ENCODE measurements at places on chromosomes 5 and 9. TPM values are rescaled to one million over a fixed set of nuclear protein-coding genes. Genes with fewer than 3 reads are reported as not detected.

DNA sequence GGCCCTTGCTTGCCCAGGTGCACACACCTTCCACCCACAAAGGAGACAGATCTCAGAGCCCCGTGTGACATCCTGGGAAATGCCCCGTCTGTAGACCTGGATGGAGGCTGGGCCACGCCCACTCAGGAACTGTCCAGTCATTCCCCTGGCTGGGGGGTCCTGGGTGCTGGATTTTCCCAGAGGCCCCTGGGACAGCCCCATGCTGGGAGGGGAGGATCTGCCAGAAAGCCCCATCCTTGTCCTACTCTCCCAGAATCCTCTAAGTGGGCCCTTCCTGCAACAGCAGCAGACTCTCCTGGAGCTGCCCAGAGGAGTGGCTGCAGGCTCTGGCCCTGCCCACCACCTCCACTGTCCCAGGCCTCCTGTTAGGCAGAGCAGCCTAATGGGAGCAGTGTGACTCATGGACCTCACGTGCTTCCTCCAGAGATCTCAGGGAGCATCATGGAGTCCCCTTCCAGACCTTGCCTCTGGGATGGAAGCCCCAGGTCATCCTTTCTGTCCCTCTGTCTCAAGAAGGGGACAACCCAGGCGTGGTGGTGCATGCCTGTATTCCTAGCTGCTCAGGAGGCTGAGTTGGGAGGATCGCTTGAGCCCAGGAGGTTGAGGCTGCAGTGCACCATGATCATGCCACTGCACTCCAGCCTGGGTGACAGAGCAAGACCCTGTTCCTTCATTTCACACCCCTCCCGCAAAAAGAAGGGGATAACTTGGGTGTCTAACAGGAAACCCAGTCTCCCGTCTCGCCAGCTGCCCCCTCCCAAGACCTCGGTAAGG is 51.7 kb downstream of the JADE2 start:
- no peak for DNase-seq

DNA sequence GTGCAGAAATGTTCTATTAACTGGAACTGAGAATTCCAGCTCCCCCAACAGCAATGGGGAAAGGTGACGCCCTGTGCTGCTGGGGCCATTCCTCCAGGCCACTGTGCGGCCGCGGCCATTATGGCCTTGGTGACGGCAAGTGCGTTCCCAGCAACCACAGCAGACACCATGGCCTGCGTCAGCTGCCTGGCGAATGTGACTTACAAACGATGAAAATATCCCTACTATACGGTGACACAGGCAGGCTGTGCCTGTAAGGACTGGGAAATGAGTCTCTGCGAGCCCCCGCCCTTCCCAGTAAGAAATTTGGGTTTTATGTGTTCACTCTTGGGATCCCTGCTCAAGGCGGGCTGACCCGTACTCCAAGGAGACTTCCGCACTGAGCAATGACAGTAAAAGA is 20.6 kb downstream of the CLPTM1L start:
- no peak for DNase-seq

GRCh38 chr9:27367921-27368315 is 71.0 kb upstream of the EQTN start:
- no peak for DNase-seq

GRCh38 chr5:138241688-138242571 is 28.8 kb upstream of the CDC23 start:
- DNase-seq: no peak

DNA sequence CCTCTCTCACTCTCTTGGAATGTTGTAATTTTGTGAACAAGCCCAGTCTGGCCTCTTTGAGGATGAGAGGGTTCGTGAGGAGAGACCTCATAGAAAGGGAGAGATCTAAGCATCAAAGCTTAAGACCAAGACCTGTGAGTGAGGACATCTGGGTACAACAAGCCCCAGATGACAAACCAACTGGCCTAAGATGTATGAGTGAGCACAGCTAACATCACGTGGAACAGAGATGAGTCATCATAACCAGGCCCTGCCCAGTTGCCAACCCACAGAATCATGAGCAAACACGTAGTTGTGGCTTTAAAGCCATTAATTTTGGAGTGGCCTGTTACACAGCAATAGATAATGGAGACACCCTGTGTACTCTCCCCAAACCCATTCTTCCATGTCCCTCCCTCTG is 439.1 kb upstream of the KIF2A start:
- DNase-seq: no peak

- DNase-seq: no peak
These were observed 25.0 kb downstream of the BHMT start for GRCh38 chr5:79136618-79137017.

GRCh38 chr9:113628621-113629020 is 165.1 kb downstream of the RGS3 start:
- no peak for DNase-seq

GRCh38 chr5:177959315-177959714 is 36.7 kb downstream of the PROP1 start:
- no peak for DNase-seq

DNA sequence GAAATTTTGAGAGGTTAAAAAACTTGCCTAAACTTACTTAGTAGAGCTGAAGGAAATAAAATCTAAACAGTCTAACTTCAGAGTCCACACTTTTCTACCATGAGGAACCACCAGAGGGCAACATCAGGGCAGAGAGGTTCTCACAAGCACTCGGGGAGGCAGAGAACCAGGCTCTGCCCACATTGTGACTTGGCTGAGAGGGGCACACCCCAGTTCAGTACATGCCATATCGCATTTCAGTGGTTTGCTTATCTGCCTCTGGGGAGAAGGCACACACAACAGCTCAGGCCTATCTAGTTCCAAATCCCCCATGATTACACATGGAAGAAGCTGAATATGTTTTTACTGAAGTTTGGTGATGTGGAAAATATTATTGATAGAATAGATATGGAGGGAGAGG is 49.2 kb downstream of the EQTN start:
- DNase-seq: peak; percentile 46

- DNase-seq: no peak
These were observed 67.9 kb upstream of the SARDH start for GRCh38 chr9:133805876-133806622.

DNA sequence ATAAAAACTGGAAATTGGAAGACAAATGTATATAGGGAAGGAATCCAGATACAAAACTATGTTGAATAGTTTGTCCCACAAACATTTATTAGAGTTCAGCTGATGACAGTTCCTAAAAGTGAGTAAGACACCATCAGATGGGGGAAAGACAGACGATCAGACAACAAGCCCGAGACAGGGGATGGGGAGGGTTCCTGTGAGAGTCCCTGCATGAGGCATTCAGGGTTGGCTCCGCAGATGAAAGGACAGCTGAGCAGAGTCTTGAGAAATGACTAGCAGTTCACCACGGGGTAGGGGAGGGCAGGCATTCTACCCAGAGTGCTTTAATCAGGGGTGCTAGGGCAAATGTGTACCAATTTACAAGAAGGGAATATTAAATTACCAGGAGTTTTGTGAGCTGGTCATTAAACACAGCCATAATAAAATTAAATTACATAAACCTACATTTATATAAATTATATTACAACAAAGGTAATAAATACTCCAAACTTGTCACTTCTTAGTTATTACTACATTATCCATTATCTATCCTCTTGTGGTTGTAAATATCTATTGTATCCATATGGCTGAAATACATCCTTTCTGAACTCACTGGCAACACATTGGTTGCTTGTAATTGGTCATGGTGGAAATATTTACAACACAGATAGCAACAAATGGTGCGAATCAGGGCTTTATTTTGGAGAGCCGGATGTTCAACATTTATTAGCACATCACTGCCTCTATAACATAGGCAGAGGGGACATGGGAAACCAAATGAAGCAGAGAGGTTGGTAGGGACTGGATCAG is 27.8 kb downstream of the TNFSF15 start:
- DNase-seq: no peak

- DNase-seq: no peak
These were observed 1471.7 kb upstream of the C9orf72 start for GRCh38 chr9:29044959-29045358.

DNA sequence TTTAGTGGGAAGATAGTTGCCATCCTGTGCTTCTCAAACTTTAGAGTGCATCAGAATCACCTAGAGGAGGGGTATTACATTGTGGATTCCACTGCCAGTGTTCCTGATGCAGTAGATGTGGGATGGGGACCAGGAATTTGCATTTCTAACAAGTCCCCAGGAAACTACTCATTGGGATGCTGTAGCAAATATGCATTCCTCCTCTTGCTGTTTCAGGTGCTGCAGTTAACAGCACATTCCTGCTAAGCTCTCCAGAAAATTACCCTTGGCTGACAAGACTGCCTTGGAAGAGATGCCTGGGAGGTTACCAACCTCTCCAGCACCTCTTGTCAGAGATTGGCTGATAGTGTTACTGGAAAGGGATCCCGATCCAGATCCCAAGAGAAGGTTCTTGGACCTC is 270.5 kb downstream of the OSTF1 start:
- DNase-seq: no peak

- DNase-seq: no peak
These were observed 74.1 kb upstream of the SAP30L start for GRCh38 chr5:154371687-154372086.

GRCh38 chr9:94772639-94773303 is 46.3 kb downstream of the AOPEP start:
- no peak for DNase-seq

GRCh38 chr9:120358877-120359276 is 221.1 kb downstream of the CDK5RAP2 start:
- DNase-seq: no peak

- no peak for DNase-seq
These were observed 297.8 kb downstream of the FBXL17 start for GRCh38 chr5:108084105-108084504.

DNA sequence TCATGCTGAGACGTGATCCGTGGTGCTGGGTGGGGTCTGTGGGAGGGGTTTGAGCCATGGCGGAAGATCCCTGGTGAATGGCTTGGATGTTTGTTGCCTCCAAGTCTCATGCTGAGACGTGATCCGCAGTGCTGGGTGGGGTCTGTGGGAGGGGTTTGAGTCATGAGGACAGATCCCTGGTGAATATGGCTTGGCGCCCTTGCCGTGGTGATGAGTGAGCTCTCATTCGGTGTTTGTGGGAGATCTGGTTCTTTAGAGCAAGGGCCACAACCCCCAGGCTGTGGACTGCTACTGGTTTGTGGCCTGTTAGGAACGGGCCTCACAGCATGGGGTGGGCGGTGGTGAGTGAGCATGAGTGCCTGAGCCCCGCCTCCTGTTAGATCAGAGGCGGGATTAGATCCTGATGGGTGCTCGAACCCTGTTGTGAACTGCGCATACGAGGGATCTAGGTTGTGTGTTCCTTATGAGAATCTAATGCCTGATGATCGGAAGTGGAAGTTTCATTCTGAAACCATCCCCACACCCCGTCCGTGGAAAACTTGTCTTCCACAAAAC is 31.2 kb downstream of the NKD2 start:
- no peak for DNase-seq

GRCh38 chr5:81247441-81247972 is 14.4 kb downstream of the CKMT2 start:
- no peak for DNase-seq

DNA sequence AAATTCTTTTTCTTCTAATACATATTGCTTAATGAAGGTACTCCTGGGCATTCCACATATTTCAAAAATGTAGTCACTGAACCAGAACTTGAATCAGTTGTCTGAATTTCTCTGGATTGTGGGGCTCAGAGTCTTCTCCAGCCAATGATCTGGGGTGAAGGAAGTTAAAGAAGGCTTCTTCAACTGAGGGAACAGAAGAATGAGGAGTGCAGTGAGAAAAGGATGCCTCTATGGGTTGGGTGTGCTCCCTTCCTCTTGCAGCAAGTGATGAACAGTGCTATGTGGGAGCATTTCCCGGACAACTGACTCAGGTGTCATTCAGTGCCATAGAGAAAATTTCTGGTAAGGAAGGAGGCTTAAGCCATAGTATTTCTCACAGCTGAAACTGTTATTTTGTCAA is 7.9 kb downstream of the LNPEP start:
- no peak for DNase-seq

DNA sequence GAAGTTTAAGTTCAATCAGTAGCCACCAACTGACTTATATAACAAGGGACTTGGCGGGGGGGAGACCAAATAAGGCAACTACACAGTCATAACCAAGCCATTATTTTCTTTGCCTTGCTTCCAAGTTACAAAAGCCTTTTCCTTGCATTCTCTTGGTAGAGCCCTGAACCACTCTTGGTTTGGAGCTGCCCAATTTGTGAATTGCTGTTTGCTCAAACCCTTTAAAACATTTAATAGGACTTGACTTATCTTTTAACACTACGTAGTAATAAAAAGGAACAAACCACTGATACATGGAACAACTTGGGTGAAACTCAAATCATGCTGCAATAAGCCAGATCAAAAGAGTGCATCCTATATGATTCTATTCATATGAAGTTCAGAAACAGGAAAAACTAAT is 31.7 kb upstream of the MSH3 start:
- DNase-seq: no peak

DNA sequence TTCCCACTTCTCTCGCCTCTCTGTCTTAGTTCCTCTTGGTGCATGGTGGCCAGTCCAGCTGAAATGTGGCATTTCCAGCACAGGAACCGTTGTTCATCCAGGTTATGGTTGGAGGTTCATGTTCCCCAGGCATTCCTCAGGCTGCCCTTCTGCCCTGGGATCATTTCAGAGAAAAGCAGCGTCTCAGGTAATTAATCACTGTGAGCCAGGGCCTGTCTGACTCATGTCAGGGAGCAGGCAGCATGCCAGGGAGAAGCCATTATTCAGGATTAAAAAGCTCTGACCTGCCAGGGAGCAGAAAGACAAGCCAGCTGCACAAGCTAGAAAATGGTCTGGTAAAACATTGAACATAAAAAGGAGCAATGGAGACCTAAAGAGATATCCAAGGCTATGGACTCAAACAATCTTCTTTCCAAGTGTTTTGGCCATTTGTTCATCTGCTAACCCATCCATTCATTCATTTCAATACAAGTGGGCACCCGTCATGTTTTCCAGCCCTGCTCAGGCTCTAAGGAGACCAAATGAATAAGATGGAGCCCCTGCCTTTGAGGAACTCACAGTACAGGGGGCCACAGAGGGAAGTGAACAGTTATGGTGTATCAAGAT is 241.4 kb downstream of the DRD1 start:
- DNase-seq: no peak

Gene IDNK
- 7.8 TPM for total RNA-seq

Gene FOXD4L6
- total RNA-seq: not detected

Gene SPATA31A3
- not detected for total RNA-seq

Gene PHF24
- 1.7 TPM for total RNA-seq

Gene PCDHGA10
- total RNA-seq: 7.4 TPM

Gene AGXT2
- total RNA-seq: not detected

Gene IL6ST
- total RNA-seq: 255 TPM

Gene ANGPTL2
- 22.2 TPM for total RNA-seq

Gene C5orf58
- total RNA-seq: not detected

Gene ANAPC2
- total RNA-seq: 74.5 TPM

Gene ADAMTS12
- total RNA-seq: 1.7 TPM

Gene PCDHB14
- total RNA-seq: 6.8 TPM

Gene SLC12A7
- total RNA-seq: 77.0 TPM

Gene FOXD1
- 1.1 TPM for total RNA-seq

Gene BTNL3
- total RNA-seq: not detected

Gene BRD3OS
- total RNA-seq: 16.9 TPM

Gene HACD4
- total RNA-seq: 4.1 TPM

Gene PAEP
- total RNA-seq: not detected

Gene SPINK1
- 4,017 TPM for total RNA-seq

Gene ANKRD34B
- total RNA-seq: not detected
